ENCODE measurements at places on chromosomes 12 and 14.

DNA sequence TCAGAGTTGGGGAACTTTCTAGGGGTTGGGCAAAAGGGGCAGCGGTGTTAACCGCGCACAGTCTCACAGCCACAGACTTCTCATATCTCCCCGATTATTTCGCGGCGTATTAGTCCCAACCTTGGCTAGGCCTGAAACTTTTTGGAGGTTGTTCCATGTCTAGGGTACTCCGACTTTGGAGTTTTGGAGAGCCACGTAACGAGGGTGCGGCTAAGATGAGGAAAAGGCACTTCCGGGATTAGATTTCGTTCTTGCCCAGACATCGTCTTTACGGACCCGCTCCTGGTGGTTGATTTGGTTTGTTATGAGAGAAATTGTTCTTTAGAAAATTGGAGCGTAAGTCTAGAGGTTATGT, 513 bp downstream of the CCNK start:
- DNase-seq: no peak

DNA sequence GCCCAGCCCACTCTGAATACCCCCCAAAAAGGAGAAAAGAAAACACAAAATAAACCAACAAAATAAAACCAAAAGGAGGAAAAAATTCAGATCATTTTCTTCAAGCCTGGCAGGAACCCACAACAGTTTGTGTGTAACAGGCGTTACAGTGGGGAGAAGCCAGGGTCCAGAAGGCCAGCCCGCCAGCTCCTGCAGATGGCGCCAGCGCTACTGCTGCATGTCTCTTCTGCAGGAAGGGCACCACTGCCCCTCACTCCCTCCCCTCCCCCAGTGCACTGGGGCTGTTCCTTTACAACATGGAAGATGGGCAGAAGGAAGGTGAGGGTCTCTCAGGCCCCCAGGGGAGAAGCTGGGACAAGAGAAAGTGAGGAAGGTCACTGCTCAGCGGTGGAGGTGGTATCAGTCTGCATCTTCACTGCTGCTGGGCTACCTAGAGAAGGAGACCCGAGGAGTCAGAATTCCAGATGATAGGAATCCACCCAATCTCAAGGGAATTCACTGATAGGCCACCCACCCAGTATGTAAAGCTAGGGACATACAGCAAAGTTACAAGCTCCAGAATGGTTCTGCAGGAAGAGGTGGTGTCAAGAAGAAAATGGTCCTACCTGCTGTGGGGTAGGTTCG, 2.3 kb upstream of the NOP2 start:
- no peak for DNase-seq

- no peak for DNase-seq
These were observed 159.1 kb upstream of the CCDC198 start for GRCh38 chr14:57652769-57653168.

GRCh38 chr12:14057895-14058294, 76.5 kb upstream of the GRIN2B start:
- no peak for DNase-seq

- DNase-seq: no peak
These were observed 53.8 kb upstream of the CCDC175 start for GRCh38 chr14:59630288-59630963.

DNA sequence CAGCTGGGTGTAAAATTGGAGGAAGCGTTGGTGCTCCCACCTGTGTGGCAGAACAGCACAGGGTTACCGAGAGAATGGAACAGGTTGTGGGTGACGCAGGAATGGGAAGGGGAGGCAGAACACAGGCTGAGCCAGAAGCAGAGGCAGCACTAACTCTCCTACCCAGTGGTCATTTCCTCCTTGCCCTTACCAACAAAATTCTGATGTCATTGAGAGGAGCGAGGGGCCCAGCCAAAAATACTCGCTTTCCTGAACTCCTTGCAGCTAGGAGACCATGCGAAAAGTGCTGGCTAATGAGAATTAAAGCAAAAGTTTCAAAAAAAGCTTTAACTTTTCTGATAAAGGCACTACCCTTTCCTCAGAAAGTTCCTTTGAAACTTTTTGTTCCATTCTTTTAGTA, 54.4 kb upstream of the HMGA2 start:
- DNase-seq: no peak

- DNase-seq: no peak
These were observed 106.2 kb downstream of the NUAK1 start for GRCh38 chr12:106032623-106032925.
